AG04449 (cell line): ENCODE measurements at places on chromosomes 12 and 14.
A peak's percentile ranks its signal among the peaks of the same experiment; 100 is the strongest.

DNA sequence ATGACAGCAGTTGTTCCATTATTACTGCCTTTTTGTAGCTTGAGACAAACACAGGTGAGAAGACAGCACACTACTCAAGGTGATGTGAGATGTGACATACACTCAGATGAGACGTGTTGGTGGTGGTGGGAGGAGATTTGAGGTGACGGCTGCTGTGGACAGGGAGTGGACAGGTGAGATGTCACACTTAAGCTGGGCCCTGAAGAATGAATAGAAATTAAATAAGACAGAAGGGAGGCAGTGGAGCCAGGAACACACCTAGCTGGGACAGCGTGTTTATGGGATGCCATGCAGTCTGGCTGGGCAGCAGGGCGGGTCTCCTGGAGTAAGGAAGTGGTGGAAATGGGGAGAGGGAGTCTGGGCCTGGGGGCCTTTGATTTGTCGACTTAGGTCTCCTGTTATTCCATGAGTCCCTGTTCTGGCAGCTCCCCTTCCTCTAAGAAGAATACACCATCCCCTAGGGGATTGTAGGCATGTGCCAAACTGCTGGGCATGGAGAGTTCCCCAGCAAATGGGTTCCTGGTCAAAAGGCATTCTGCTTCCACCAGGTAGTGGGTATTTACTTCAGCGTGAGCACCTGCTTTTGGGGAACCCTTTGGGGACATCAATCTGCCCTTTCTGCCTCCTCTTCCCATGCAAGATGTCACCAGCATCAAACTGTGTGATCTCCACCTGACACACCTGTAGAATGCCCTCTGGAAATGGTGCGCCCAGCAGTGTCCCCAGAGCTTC is 71.2 kb upstream of the ESRRB start:
- no peak for DNase-seq

- no peak for DNase-seq
Measured at GRCh38 chr14:99589031-99589441, 15.0 kb downstream of the CCDC85C start.

DNA sequence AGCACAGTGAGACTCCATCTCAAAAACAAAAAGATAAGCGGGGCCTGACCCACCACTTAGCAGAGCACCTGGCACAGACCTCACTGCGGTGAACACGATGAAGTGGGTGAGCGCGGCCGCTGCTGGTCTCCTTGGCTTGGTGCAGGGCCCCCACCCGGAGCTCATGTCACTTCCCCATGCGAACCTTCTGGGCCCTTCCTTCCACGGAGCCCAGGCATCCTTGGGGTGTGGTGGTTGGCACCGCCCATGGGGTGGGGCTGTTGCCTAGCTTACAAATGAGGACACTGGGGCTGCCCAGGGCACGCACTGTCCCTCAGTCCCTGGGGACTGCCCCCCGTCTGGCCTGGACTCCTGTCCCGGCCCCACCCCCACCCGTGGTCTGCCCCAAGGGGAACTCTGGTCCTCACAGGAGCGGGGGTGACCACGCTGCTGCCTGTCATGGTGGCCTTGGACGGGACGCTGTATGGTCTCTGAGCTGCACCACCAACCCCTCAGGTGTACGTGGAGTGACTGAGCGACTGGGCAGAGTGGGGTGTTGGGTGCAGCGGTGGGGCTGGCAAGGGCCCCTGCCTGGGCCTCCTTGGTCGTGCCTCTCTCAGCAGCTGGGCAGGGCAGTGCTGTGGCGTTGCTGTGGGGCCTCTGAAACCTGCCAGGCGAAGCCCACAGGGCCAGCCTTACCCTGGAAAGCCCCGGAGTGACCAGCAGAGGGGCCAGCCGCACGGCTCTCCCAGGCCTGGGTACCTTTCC is 15.3 kb downstream of the FBRSL1 start:
- DNase-seq: no peak

- DNase-seq: no peak
Measured at GRCh38 chr12:131105351-131105735, 151.6 kb downstream of the ADGRD1 start.

- no peak for DNase-seq
Measured at GRCh38 chr14:69034612-69035262, 55.6 kb upstream of the ACTN1 start.

DNA sequence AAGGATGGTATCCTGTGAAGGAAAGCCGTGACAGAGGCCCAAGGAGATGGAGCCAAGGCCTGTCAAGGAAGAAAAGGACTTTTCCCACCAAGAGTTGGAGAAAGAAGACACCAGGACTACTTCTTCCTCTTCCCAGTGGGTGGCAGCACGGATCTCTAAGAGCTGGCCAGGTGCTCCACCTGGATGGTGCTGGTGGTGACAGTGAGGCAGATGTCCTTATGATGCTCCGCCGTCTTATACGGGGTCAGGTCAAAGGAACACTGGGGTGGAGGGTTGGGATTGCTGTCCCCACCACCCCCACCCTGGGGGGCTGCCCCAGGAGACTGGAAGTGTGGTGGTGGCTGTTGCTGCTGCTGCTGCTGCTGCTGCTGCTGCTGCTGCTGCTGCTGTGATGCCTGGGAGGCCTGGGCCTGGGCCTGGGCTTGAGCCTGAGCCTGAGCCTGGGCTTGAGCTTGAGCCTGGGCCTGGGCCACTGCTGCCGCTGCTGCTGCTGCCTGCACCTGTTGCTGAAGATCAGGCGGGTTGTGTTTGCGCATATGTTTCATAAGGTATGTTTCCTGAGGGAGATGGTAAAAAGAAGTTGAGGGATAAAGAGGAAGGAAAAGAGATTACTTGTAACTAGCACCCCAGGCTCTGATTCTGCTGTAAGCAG is 4.8 kb upstream of the ING4 start:
- DNase-seq: no peak

GRCh38 chr14:20412411-20412810 is 890 bp downstream of the TEP1 start:
- no peak for DNase-seq

- no peak for DNase-seq
Measured at GRCh38 chr14:53048631-53049030, 97.8 kb upstream of the FERMT2 start.

DNA sequence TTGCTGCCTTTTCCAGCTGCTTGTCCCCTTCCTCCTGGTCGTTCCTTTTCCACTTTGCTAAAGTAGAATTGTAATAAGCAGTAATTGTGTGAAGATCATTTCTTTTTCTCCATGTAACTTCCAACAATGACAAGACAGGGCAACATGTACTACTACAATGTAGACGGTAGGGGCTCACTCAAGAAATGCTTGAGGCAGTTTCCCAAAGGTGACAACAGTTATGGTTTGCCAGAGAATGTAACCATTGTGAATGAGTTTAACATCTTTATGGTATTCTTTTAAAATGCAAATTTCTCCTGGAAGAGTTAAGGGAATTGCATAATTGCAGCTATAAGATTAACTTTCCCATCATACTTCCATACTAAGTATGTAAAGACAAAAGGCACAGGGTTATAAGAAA is 23.8 kb upstream of the PHLDA1 start:
- DNase-seq: no peak

GRCh38 chr12:92844151-92844763 is 84.8 kb downstream of the EEA1 start:
- DNase-seq: no peak

- no peak for DNase-seq
Measured at GRCh38 chr14:69048456-69048855, 69.4 kb upstream of the ACTN1 start.

DNA sequence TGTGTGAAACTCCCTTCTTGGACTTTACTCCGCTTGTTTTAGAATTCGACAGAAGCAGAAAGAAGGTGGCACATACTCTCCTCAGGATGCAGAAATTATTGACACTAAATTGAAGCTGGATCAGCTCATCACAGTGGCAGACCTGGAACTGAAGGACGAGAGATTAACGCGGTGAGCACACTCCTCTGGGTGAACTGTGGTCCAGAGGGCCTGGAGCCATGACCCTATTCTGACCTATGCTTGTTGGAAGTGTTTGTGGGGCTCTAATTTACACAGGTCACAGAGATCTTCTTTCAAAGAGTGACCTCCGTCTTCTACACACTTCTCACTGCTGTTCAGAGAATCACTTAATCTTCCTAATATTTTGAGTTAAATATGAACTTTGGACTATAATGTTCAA is 72.5 kb upstream of the MYF6 start:
- DNase-seq: no peak

DNA sequence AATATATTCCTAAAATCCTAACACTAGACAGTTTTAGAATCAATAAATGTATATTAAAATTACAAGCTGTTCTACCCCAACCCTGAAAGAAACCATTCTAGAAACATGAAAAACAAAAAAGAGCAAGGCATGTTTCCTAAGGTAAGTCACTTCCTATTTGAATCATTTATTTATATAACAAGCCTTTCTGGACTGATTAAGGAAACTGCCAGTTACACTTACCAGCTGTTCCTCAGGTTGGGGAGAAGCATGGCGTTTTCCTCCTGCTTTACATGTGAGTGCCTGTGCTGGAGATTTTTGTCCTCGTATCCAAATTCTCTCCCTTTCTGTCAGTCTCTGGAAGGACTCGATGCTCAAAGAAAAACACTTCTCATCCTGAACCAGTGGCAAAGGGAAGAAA is 183.3 kb downstream of the EFCAB11 start:
- DNase-seq: no peak

DNA sequence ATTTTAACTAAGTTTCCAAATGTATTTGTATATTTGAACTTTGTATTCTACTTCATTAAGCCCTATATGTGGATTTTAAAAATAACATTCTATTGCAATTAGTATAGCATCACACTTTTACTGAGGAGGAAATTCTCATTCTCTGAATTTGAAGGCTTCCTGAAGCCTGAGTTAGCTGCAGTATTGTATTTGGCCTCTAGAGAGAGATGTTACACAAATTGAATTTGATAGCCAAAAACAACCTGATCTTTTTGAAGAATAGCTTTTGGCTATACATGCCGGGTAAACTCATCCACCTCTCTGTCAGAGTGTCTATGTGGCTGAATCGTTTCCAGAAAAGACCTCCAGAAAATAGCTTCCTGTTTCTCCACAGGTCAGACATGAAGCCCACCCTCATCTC is 316.5 kb upstream of the OR4E1 start:
- no peak for DNase-seq

DNA sequence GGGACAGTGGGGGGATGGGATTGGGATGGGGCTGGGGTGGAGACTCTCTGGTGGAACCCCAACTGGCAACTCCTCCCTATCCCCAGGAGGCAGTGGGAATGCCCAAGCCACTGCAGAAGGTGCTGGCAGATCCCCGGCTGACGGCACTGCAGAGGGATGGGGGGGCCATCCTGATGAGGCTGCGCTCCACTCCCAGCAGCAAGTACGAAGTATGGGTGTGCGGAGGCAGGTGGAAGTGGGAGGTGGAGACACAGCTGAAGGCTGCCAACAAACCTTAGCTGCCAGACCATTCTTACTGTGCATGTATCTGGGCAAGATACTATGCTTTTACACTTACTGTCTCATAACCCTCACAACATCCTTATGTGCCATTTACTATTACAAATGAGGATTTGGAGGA is 8.2 kb downstream of the ARHGEF40 start:
- no peak for DNase-seq

DNA sequence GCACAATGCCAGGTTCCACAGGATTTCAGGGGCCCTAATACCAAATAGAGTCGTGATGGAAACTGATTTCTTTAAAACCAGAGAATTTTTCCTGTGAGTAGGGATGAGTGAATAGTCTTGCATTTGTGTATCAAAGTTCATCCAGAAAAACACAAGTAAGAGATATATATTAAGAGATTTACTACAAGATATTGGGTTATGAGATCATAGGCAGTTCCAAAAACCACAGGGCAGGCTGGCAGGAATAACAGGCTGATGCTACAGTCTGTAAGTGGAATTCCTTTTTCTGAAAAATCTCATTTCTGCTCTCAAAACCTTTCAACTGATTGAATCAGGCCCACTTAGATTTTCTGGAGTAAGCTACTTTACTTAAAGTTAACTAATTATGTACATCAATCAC is 1756.2 kb upstream of the SEL1L start:
- no peak for DNase-seq

GRCh38 chr12:96404696-96405095 is 4.5 kb upstream of the CDK17 start:
- DNase-seq: no peak

GRCh38 chr12:12990700-12991468 is 9.2 kb downstream of the HEBP1 start:
- no peak for DNase-seq

DNA sequence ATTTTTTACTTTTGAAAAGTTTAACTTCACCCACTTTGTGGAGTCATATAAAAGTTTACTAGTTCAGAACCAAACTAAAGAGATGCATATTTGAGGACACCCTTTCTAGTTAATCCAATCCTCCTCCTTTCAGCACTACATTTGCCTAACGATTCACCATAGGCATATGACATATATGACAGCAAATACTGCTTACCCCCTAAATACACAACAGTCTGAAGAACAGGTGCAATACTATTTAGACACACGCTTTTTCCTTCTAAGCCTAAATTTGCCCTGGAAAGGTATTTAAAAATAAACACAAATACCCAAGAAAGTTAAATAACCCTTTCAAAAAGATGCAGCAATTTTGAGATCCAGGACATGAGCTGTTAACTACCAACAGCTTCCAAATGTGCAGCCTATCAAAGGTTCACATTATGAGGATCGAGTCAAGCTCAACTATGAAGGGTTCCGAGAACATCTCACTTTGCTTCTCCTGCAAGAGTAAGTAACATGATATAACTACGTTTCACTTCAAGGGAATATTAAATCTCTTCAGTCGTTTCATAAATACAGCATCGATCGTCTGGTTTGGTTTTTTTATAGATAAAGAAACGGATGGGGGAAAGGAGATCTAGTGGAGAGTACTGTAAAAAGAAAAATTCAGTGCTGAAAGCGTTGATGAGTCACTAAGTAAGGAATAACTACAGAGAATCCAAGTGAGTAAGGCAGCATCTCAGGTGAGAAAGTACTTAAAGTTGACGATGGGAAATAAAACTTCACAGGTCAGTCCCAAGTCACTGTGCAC is 677 bp upstream of the AP4S1 start:
- DNase-seq: no peak

- DNase-seq: peak; percentile 9
Measured at GRCh38 chr12:78470354-78471195, 394.0 kb upstream of the SYT1 start.

DNA sequence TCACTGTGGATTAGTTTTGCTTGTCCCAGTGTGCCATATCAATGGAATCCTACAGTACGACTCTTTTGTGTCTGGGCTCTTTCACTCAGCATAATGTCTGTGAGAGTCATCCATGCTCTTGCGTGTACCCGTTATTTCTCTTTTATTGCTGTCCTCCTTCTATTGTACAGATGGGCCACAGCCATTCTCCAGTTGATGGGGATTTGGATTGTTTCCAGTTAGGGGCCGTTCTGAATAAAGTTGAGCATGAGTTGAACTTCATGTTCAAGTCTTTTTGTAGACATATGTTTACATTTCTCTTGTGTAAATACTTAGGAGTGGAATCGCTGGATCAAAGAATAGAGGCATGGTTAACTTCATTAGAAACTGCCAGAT is 38.3 kb downstream of the MYO1H start:
- DNase-seq: no peak

- DNase-seq: no peak
Measured at GRCh38 chr14:97641827-97642226, 844.6 kb downstream of the VRK1 start.
